ENCODE measurements at places on chromosomes 1 and 21.

DNA sequence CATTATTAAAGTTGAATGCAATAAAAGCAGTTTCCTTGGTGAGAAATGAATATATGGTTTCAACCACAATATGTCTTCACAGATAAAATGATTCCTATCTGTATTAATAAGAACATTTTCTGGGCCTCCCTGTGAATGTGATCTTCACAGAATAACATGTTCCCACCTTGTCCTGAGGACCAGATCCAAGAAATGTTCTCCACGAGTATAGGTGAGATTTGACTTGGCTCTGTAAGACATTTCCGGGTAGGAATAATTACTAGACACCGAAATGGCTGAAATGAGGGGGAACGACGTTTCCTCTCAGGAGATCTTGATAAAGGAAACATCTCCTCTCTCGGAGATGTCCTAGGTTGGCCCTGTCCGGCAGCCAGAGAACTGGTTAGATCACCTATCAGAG lies 61.4 kb downstream of the CLIC6 start:
- DNase-seq: no peak

DNA sequence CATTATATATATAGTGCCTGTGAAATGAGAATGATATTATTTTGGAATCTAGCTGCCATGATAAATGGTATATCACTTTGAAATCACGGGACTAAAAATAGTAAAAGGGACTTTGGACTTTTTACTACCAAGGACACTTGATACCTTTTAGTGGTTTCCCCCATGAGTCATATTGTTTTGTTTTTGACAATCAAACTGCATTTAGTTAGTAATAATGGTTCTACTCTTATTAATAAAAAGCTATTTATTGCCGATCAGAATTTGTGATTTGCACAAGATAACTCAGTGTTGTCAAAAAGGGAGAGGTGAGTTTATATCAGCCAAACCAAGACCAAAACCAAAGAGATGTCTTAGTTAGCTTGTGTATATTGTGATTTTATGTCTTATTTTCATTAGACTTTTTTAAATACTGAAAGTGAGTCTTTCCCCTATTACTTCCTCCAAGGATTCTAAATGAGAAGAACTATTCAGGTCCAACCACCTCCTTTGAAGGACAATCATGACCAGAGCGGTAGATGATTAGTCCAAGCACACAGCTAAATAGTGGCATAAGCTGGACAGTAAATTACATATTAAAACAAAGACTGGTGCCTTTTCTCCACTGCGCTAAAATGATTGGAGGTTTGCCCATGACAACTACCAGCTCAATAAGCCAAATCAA lies 281.7 kb upstream of the ESRRG start:
- DNase-seq: no peak

DNA sequence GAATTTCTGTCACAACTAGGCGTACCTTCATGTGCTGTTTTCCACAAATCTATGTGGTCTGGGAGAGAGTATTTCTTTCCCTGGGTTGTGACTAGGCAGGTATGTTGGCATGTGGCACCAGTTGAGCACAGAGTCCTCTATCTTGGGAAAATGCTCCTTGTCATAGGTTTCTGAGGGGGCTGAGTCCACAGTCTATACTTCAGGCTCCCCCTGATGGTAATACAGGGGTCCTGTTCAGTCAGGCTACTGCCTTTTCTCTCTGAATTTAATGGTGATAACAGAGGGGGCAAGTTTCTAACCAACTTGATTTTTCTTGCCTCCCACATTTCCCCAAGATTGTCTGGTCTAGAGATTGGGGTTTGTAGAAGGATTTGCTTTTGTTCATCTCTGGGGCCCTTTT lies 35.8 kb downstream of the VANGL1 start:
- no peak for DNase-seq

GRCh38 chr1:209839875-209840546 lies 12.2 kb downstream of the UTP25 start:
- peak; percentile 87 for DNase-seq

DNA sequence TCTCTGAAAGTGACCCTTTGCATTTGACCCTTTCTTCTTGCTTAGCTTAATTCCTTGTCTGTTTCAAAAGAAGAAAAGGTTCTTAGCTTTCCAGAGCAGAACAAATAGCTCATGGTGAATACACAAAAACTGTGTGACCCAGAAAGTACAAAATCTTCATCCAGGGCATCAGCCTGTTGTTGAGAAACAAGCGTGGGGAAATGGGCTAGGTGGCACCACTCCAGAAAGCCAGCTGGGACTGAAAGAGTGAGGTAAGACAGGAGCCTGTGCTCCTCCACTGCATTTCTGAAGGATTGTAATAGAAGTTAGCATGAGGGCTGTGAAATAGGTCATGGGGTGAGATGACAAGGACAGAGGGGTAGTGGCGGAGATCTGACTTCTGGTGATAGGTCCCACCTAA lies 45.8 kb downstream of the CYP2J2 start:
- DNase-seq: no peak

DNA sequence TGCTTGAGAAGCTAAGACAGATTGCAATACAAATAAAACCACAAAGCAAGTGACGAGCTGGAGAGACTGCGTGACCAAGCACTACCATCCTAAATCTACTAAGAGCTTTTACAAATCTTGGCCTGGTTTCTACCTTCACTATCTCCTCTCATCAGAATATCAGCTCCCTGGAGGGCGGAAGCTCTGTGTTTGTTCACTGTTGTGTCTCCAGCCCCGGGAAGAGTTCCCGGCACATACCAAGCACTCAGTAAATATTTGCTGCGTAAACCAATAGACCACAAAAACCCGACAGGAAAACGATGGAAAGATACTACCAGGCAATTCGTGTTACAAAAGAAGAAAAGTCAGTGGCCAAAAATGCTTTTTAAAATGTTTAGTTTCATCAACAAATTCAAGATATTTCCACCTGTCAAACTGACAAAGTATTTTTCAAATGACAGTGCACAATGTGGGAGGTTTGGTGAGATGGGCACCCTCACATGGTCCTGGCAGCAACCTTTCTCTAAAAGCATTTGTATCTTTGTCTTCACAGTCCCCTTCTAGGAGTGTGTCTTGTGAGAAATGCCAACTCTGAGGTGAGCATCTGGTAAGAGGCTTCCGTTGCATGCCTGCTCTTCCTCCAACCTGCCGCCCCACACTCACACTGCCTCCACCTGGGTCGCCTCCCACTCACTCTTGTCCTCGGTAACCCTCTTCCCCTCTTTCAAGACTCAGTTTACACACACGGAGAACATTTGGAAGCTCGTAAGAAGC lies 34.7 kb downstream of the SLC1A7 start:
- DNase-seq: peak; percentile 80

DNA sequence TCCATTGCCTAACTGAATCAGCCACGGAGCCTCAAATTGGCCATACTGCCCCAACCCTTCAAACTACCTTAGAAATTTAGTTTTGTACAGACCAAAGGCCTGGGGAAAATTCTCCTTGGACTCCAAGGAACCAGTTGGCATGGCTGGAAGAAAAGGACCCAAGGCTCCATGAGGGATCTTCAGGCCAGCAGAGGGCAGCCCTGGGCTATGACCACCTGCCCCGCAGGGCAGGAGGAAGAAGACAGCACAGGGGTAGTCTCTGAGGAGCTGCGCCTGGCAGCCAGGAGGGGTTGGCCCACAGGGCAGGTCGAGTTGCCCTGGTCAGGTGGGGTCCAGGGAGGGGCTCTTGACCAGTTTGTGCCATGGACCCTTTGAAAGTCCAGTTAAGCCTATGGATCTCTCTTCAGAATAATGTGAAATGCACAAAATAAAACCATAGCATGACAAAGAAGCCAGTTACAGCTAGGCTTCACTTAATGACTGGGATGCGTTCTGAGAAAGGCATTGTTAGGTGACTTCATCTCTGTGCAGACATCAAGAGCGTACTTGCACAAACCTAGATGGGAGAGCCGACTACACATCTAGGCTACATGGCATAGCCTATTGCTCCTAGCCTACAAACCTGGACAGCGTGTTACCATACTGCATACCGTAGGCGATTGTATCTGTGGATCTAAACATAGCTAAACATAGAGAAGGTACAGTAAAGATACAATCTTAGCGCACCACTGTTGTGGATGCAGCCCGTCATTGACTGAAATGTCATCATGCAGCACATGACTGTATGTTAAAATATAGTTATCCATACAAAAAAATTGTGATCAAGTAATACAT lies 26.1 kb downstream of the CACNA1S start:
- peak; percentile 85 for DNase-seq

GRCh38 chr21:39120876-39121599 lies 62.2 kb downstream of the PSMG1 start:
- no peak for DNase-seq

- DNase-seq: no peak
These were observed 2.1 kb upstream of the A3GALT2 start for GRCh38 chr1:33322870-33323585.

- DNase-seq: no peak
These were observed 31.1 kb downstream of the KRTAP10-1 start for GRCh38 chr21:44508711-44509445.

DNA sequence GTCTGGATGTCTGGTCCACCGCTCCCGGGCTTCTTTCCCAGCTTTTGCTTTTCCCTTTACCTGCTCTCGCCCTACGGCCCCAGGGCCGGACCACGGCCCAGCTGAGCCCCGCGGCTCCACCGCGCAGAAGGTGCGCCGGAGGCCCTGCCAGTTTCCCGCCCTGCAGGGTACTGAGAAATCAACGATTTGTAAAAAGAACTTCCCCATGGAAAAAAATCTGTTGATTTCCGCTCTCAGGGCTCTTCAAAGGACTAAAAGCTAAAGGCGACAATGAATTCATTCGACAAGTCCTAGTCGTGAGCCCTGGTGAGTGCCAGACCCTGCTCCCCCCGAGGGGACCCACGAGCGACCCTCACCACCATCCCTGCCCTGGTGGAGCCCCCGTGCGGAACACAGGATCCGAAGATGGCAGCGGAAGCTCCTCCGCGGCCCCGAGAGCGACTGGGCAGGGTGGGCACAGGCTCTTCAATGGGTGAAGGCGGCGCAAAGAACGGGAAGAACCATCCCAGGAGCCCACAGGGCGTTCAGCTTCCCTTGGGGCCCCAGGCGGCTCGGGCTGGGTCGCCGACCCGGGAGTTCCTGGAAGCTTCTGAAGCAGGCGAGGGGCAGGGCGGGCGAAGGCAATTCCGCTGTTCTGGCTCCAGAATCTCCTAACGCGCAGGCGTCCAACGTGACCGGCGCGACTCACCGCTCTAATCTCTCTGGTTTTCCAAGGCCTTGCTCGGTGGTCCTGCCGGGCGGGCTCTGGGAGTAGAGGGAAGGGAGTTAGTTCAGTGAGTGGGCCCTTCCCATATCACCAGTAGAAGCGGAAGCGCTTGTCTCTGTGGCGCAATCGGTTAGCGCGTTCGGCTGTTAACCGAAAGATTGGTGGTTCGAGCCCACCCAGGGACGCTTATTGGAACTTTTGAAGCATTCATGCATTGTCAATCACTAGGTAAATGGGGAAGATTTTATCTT lies 6.6 kb upstream of the RNU1-2 start:
- peak; percentile 24 for DNase-seq

DNA sequence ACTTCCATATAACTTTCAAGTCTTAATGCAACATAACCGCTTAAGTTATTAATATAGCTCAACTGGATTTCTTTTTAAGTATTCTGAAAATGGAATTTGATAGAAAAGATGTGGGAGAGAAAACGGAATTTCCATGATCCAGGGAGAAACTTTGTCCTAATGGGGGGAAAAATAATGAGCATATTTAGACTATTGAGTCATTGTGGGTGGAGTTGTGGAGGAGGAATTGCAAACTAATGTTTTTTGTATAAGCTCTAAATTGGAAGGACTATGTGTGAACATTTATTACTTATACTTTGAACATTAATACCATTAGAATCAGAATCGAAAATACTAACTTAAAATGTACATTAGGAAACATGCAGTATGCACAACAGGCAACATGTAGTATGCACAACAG lies 159.9 kb upstream of the NEGR1 start:
- DNase-seq: no peak

DNA sequence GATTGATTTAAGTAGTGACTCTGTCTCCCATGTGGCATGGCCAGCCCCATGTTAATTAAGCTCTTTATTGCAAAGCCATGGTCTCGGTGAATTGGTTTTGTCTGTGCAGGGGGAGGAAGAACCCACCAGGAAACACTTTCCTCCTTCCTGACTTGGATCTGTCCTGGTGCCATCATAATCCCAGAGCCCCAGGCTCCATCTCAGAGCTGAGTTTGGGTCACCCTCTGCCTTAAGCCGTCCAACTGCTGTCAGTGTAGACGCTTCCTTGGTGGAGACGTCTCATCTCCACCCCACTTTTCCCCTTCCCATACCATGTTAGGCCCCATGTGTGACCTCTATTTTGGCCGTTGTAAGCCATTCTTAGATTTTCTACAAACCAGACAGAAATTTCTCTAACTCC lies 36.0 kb upstream of the COL6A2 start:
- DNase-seq: no peak

DNA sequence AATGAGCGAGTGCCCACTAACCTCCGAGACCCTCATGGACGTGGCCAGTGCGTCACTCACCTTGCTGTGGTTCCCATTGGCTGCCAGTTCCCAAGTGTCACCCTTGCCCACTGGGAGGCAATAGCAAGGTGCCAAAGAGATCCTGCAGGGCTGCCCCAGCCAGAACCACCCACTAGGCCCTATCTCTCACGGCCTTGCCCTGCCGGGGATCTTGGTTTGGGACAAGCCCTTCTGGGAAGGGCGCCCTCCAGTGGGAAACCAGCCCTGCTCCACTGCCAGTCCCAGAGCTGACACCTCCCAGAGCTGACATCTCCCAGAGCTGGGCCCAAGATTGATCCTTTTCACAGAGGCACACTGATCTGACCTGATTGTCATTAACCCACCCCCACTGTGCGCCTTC lies 2.1 kb upstream of the SELENON start:
- DNase-seq: peak; percentile 77

GRCh38 chr1:28775121-28775942 lies 36.6 kb upstream of the OPRD1 start:
- peak; percentile 58 for DNase-seq

- DNase-seq: no peak
These were observed 78.0 kb downstream of the SSBP3 start for GRCh38 chr1:54328066-54328636.

Data from AG08396 (cell line).